ENCODE measurements at places on chromosomes 1 and 21.

GRCh38 chr21:23452384-23453083 lies 2154.7 kb downstream of the MRPL39 start:
- DNase-seq, result no peak

DNA sequence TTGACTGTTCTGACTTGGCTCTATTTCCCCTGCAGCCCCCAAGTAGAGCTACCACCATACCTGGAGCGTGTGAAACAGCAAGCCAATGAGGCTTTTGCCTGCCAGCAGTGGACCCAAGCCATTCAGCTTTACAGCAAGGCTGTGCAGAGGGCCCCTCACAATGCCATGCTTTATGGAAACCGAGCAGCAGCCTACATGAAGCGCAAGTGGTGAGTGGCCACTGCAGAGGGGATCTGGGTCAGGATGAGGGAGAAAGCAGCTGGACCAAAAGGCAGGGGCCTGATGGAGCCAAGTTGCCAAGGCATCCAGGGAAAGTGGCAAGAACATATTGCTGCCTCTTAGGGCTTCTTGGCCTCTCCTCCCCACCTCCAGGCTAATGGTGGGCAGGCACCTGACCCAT lies 24.1 kb upstream of the TMEM222 start:
- no peak for DNase-seq

DNA sequence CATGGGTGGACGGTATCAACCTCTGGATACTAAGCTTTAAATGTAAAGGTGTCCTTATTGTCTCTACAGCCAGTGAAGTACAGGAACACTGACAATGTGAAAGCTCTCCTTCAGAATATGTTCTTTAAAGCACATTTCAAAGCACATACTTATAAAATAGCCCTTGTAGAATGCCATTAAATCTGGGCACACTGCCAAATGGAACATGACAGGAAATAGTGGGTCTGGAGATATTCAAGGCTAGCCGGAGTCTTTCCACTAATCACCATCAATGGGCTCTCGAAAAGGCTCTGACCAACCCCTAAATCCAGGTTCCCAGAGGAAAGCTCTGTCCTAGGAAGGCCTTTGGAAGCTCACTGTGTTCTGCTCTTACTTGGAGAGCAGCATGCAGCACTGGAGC lies 46.6 kb downstream of the PLD5 start:
- no peak for DNase-seq

GRCh38 chr1:19768353-19769210 lies 31.1 kb downstream of the TMCO4 start:
- DNase-seq, result no peak

DNA sequence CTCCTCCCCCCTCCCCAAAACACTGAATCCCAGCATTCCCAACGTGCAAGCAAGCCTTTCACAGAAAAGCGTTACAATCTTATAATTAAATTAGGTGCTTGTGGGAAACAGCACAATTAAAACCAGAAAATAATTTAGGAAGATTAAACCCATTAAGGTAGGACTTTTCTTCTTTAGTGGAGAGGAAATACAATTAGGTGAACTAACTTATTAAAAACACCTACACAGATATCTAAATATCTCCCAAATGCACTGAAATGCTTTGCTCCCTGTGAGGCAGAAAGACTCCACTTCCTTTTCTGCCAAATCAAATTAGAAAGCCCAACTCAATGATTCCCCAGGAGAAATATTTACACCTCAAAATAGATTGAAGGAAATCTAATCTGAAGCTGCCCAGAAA lies 60.9 kb upstream of the ETS2 start:
- no peak for DNase-seq

DNA sequence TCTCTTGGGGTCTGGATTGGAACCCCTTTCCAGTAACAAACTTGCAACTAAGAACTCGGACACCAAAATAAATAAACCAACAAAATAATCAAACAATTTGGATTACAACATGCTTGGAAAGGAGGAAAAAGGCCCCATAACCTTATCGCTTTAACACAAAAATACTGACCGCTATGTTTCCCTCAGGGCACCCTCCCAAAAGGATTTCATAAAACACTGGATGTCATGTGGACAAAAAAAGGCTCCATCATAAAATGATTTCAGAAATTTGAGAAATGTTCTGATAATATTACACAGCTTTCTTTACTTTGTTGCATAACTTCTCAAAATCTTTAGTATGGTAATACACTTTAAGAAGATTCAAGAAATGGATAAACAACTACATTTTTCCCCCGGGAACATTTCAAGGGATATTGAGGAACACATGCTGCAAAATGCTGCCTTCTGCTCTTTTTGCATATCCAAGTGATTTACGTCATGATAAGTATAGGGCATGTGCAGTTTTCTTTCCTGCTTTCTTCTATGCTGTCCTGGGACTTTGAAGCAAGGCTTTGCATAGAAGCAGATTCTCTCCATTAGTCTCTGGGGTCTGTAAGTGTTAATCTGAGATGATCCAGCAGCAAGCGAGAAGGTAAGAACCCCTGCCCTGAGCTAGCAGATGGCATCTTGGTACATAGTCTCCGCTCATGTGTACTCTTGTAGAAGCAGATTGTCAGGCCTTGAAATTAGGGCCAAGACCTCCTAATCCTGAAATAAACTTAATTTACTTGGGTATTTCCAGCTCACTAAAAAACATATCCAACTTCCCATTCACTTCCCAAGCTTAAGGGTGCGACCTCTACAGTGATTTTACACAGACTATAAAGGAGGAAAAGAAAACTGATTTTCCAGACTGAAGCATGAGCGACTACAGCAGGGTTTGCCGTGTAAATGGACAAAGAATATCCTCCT lies 85.5 kb upstream of the KIAA0040 start:
- DNase-seq, result no peak

DNA sequence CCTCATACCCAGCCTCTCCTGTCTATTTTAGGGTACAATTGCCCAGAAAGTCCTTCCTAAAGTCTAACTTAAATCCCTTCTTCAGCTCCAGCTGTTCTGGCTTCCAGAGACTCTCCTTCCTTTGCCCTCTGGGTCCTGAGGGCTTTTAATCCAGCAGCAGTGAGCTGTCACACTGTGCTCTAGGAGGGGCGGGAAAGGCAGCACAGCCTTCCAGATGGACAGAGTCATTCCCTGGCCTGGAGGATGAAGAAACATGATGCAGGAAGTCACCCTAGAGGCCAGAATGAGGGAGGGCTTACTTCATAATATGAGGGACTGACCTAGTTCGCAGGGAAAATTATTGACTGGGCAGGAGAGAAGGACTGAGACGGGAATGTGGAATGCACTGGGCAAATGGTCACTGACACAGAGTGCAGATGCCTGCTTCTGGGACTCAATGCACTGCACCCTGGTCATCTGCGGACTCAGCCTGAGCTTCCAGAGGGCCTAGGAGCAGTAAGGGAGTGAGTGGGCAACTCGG lies 1.3 kb downstream of the SH2D2A start:
- no peak for DNase-seq

GRCh38 chr1:89598450-89599331 lies 34.2 kb upstream of the LRRC8C start:
- peak; percentile 52 for DNase-seq

DNA sequence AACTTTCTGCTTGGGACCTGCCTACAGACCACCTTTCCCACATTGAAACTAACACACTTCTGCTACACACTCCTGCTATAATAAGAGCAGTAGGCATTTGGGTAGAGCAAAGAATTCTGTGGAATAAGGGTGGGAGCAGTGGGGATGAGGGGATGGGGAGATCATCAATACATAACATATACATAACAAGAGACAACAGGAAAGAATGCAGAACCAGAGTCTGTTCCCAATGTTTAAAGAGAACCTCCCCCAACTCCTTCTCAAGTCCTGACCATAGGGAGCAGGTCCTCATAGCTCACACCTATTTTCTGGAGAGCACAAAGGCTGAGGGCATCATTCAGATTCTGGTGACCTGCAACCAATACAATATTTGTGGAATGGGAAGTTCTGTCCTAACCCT lies 121.6 kb upstream of the BARHL2 start:
- no peak for DNase-seq

- no peak for DNase-seq
Observed at GRCh38 chr21:41548781-41549180, 40.8 kb upstream of the TMPRSS2 start.

DNA sequence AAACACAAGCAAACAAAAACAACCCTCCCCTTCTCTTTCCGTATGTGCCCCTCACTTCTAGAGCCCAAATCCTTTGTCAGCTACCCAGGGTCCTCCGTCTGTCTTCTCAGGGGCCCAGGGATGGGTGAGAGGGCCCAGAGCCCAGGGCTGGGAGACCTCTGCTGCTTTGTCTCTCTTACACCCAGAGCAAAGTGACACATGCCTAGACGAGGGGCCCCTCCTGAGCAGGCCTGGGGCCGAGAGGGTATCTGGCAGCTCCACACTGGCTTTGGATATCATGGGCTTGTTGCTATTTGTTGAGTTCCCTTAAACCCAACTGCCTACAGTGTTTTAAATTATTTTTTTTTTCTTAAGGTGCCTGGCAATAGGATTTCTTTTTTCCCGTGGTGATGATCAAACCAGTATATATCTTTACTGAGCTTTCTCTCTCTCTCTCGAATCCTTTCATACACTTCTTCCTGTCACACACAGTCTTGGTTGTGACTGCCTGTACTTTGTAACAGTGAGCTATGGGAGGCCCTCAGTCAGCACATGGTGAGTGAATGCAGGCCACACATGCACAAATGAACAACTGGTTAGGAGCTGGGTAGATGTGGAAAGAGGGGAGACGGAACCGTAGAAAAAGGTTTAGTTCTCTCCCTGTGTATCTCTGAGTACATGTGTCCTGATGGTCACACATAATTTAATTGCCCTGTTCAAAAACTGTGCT lies 14.5 kb downstream of the RASSF5 start:
- no peak for DNase-seq

GRCh38 chr1:228861832-228862180 lies 126.5 kb downstream of the RHOU start:
- DNase-seq, result no peak

- DNase-seq, result no peak
Observed at GRCh38 chr1:243455760-243456651, 200.2 kb downstream of the SDCCAG8 start.

DNA sequence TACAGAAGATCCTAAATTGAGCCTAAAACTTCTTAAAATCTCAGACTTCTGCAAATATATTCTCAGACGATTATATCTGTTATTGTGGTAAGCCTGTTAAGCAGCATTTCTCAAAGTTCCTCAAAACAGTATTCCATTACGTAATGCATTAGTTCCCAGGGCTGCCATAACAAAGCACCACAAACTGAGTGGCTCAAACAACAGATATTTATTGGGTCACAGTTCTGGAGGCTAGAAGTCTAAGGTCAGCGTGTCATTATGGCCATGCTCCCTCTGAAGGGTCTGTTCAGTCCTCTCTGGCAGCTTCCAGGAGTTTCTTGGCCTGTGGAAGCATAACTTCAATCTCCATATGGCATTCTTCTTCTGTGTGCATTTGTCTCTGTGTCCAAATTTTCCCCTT lies 103.5 kb upstream of the ST6GALNAC5 start:
- no peak for DNase-seq

DNA sequence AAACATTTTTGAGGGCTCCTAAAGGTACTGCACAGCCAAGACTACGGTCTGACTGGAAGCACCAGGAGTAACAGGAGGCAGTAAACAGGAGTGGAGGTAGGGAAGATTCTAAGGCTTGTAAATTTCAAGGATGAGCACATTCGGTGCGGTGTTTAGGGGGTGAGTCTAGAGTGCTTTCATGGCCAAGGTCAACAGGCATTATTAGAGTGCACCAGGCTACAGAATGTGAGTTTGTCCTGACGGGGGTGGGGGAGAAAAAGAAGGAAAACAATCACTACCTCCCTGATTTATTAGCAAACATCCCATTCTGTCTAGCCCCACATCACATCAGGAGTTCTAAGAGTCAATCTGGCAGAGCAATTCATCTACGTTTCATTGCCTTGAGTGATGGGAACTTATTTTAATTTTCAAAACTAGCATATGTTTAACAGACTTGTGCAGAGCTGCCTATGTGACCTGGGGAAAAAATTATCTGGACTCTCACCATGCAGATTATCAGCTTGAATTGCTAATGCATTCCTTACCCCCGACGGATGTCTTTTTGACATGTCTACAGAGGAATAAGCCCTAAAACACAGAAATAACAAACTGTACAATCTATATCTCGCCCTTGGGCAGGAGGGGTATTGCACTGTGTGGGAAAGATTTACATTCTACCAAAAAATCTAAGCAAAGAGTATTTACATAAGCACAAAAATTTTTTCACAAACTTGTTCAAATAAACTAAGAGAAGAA lies 45.0 kb downstream of the APP start:
- DNase-seq, result no peak

- no peak for DNase-seq
Observed at GRCh38 chr1:9910076-9910422, at the start of gene CTNNBIP1. CTNNBIP1 (minus strand) TSS chr1:9910269; CDS start chr1:9872064, 38,205 bp downstream.

DNA sequence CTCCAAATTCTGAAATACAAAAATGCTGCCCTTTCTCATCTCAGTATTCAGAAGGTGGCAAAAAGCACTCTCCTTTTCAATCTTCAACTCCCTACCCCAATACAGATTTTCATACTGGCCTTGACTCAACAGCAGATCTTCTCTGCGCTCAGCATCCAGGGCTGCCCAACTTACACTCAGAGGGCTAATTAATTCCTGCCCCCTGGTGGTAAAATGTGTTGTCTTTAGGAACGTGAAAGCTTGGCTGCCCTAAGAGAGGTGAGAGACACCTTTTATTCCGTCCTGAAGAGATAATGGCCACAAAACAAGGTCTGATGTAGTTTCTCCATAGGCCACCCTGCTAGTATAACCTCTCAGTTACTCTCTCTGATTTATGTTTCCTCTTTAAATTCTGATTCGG lies 25.0 kb downstream of the KRTAP24-1 start:
- no peak for DNase-seq

DNA sequence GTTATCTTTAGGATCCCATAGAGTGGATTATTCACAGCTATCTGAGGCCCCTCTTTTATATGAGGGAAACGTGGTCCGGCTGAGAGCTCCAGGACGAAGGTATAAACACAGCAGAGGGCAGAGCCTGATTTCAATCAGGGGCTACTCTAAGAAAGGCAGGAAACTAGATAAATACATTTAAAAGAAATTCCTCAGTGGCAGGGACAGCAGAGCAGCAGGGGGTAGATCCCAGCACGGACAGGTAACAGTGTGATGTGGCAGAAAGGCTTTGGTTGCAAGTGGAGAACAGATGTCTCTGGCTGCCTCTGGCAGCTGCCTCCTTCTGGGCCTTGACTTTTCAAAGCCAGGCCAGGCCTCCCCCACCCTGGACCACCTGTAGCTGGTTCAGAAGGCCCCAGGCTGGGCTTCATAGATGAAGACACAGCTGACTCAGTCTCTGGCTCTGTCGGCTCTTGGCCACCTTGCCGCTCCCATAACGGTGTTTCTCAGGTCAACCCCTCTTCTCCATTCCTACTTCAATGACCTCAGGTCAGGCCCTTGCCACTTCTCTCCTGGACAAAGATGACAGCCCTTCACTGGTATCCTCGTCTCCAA lies 43.8 kb downstream of the FAM78B start:
- no peak for DNase-seq

All from CD4-positive, alpha-beta T cell treated with Interleukin-15 for 4 hours (primary cell).